NCI-H526 treated with DMSO at 0.1 percent for 48 hours (cell line): ENCODE measurements at places on chromosomes 11 and 22.
A peak's percentile ranks its signal among the peaks of the same experiment; 100 is the strongest.

GRCh38 chr11:862081-862661 is 19.5 kb downstream of the TSPAN4 start:
- DNase-seq = peak; percentile 44

DNA sequence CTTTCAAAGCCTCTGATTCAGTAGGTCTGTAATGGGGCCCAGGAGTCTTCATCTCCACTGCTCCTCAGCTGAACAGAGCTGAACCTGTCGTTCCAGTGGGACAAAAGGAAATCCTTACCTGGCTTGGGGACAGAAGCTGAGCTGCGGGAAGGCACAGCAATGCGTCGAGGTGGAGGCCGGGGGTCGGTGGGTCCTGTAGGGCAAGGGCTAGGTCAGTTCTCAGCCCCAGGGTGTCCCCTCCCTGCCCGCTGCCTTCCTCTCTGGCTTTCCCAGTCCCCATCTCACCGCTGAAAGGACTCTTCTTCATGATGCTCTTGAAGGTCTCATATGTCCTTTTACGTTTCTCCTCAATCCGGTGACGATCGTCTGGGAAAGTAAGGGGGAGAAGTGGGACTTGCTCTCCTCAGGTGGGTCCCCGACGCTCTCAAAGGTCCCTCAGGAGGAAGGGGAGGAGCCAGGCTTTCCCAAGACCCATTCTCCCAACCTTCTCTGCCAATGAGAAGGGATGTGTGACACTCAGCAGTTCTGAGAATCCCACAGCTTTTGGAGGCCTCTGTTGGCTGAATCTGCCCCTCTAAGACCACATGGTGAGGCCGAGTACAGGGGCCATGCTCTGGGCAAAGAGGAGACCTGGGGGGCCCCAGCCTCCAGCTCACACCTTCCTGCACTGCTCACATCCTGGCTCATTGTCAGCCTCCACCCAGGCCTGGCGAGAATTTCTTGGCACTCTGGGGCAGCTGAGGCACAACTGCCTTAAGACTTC is 7.0 kb downstream of the RELA start:
- DNase-seq = no peak

GRCh38 chr22:24516301-24516737 is 21.2 kb downstream of the UPB1 start:
- no peak for DNase-seq

DNA sequence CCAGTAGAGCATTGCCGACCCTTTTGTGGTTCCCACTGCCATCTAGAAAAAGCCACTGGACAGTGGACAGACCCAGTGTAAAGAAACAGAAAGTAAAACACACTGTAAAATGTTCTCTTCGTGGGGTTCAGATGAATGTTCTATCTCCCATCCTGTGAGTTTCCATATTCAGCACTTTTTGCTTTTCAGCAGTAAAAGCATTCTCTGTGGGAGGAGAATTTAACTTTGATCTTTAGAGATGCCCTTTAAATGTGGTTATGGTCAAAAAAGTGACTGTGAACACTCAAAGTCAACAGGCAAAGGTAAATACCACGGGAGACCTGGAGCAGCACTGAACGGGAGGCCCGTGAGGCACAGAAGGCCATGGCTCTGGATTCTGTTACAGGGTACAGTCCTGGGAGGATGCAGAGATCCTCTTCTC is 53.9 kb downstream of the FLI1 start:
- DNase-seq = no peak

- peak; percentile 41 for DNase-seq
Measured at GRCh38 chr11:59900366-59901126, 22.0 kb downstream of the OOSP3 start.

- DNase-seq = no peak
Measured at GRCh38 chr11:64385945-64386704, 27.2 kb downstream of the RPS6KA4 start.

GRCh38 chr22:24231706-24232105 is 13.2 kb downstream of the GGT5 start:
- DNase-seq = no peak

GRCh38 chr11:66567787-66568123 is 651 bp downstream of the CTSF start:
- DNase-seq = no peak

- no peak for DNase-seq
Measured at GRCh38 chr11:130177782-130178181, 18.2 kb downstream of the ST14 start.

- no peak for DNase-seq
Measured at GRCh38 chr22:50001388-50002231, 11.0 kb downstream of the IL17REL start.

GRCh38 chr11:47306484-47306844 is 36.5 kb downstream of the MADD start:
- no peak for DNase-seq

DNA sequence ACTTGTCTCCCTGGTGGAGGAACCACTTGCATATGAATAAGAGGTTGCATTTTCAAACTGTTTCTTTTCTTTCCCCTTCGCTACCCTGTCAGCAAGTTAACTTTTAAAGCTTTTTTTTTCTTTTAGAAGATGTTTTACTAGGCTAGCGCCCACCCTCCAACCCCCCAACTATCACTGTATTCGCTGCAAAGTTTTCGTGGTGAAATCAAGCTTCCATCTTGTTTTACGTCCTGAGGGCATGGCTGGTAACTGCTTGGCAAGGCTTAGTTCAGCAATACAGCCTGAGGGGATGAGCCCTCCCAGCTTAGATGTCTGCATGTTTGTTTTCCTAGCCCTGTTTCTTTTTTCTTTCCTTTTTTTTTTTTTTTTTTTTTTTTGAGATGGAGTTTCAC is 1359.3 kb downstream of the LRRC4C start:
- DNase-seq = no peak

DNA sequence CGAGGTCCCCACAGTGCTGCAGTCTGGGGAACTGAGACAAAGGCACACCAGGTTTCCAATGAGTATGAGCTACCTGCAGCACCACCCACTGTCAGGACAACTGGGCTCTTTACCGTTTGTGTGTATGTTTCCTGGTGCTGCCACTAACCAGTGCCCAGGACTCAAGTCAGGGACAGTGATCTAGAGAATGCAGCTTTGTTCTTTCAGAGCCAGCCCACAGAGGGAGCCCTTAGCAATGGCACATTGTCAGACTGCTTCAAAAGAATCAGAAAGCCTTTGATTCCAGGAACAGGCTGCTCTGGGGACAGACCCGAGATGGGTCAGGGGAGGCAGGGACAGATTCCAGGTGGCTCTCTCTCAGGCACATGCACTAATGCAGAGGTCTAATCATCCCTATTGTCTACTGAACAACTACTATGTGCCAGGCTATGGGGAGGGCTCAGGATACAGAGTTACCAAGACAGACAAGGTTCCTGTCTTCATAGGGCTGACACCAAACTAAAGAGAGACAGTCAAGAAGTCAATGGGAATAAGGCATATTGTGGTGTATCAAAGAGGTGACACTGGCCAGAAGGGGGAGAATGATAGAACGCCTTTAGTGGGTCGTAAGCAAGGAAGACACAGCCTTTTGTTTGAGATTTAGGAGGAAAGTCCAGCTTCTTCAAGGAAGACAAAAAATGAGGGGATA is 103.7 kb downstream of the VPREB1 start:
- DNase-seq = no peak

DNA sequence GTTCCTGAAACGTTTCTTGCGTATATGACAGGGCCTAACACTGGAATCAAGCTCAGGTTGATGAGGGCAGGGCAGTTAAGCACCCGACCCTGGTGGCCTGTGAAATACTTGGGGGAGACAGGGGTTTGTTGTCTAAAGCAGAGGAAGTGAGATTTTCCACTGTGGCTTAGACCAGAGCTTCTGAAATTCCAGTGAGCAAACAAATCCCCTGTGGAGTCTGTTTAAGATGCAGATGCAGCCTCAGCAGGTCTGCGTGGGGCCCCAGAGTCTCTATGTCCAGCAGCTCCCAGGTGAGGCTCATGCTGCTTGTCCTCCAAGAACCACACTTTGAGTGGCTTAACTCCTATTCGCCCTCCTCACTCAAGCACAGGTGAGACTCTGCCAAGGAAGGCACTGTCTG is 39.1 kb upstream of the PRAME start:
- no peak for DNase-seq
